Panc1 (cell line): ENCODE measurements at places on chromosomes 16 and 17. TPM values are rescaled to one million over a fixed set of nuclear protein-coding genes. Genes with fewer than 3 reads are reported as not detected.
A peak's percentile ranks its signal among the peaks of the same experiment; 100 is the strongest.

SPATA22 gene
- not detected for total RNA-seq

CLEC3A gene
- 0.23 TPM for total RNA-seq

KRT13 gene
- total RNA-seq: 0.36 TPM

SLC12A3 gene
- total RNA-seq: 0.15 TPM

TTLL6 gene
- 2.5 TPM for total RNA-seq

MARCHF10 gene
- total RNA-seq: 0.39 TPM

PRDM7 gene
- not detected for total RNA-seq

DRG2 gene
- 42.0 TPM for total RNA-seq

SLFN11 gene
- total RNA-seq: 45.0 TPM

- no peak for DNase-seq
Measured at GRCh38 chr16:8720080-8720966, 45.9 kb downstream of the ABAT start.

DNA sequence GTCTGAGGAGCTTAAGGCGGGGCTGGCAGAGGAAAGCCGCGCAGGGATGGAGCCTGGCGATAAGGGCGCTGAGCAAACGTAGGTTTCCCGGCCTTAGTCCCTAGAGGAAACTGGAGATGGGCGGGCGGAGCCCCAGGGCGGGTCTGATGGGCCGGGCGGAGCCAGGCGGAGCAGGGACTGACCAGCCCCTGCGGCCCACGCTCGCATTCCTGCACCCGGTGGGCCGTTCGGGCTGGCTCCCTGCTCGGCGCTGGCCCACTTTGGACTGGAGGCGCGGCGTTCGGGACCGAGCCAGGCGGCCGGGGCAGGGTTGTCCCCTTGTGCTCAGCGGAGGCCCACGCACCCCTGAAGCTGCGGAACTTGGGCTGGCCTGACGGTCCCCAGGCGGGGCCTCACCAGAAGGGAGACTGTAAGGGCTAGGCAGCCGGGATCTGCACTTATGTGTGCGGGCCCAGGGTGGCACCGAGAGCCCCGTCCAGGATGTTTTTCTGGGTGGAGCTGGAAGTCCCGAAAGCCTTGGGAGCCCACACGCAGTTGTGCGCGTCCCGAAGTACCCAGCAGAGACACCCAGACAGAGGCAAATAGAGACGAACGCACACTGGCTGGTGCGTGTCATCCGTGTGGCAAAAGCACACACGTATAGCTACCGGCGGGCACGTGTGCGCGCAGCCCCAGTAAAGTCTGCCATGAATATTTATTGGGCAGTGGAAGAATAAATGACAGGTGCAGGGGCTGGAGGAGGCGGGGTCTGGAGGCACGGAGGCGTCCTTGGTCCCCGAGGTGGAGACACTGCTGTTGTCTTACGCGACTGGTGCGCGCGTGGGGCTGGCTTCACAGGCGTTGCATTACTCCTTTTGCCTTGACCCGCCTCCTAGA is 1.4 kb downstream of the PYDC1 start:
- no peak for DNase-seq

DNA sequence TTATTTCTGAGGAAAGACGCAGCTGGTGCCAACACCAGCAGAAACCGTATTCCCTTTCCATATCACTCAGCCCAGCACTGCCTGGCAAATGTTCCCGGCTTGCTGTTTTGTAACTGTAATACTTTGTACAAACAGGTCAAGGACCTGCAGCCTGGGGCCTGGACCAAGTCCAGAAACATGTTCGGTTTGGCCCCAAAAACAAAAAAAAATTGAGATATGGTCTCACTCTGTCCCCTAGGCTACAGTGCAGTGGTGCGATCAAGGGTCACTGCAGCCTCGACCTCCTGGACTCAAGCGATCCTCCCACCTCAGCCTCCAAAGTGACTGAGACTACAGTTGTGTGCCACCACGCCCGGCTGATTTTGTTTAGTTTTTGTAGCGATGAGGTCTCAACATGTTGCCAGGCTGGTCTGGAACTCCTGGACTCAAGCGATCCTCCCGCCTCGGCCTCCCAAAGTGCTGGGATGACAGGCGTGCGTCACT is 1.2 kb downstream of the HAGH start:
- DNase-seq: no peak

GRCh38 chr17:7241783-7242716 is at the start of gene GABARAP:
Gene GABARAP (minus strand): TSS chr17:7242449. CDS start chr17:7242330, 119 bp downstream.
- peak; percentile 74 for DNase-seq

DNA sequence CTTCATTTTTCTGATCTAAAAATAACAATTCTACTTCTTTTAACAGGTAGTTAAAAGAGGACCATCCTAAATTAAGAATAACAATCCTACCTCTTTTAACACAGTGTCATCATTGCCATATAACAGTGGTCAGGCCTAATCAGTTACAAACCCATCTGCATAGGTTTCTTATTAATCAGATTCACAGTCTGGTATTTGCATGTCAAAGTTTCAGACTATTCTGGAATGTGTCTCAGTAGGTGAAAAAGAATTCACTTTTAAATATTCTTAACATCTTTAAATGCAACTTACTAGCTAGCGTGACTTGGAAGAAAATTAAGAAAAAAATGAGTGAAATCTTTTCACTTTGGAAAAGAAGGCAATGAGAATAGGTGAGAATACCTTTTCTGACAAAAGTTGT is 6.8 kb upstream of the KRT12 start:
- DNase-seq: no peak

GRCh38 chr17:17682737-17683680 is 1.8 kb downstream of the RAI1 start:
- no peak for DNase-seq

GRCh38 chr17:79970576-79971068 is 65.0 kb downstream of the TBC1D16 start:
- no peak for DNase-seq

DNA sequence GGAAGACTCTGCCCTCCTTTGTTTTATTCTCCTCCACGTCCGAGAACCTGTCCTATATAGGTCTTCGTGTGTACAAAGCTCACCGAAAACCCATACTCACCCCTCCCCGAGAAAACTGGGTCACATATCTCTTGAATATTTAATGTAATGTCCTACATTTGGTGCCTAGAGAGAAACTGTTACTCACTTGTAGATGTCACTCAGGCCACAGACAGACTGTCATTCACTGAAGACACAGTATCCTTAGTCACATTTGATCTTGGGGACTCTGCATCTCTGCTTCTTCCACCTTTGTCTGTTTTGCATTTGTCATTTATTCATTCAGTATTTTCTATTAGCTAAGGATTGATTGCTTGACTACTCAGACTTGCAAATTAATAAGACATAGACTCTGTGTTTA is 131.8 kb upstream of the TBX2 start:
- DNase-seq: no peak

DNA sequence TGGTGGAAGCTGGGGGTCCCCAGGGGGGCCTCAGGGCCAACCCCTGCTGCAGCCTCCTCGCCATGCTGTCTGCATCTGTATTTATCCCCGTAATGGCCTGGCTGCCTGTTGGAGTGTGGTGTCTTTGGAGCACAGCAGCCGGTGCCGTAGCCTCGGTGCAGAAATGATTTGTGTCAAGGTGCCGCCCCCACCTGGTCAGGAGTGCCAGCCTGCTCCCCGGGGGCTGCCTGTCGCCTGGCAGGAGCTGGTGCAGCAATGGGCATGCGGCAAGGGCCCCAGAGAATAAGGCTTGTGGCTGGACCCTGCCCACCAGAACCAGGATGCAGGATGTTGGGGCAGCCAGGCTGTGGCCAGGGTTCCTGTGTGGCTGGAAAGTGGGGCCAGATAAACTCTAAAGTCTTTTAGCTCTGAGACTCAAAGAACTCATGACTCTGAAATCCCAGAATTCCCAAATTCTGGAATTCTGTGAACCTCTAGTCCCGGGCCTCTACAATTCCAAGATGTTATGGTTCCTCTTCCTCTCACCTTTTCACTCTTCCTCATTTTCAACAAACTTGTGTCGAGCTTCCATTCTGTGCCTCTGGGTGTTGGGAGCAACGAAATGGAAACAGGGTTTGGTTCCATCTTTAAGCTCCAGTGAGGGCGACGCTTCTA is 5.9 kb downstream of the CPNE2 start:
- DNase-seq: no peak

GRCh38 chr16:53061701-53062159 is 6.9 kb downstream of the CHD9 start:
- no peak for DNase-seq

DNA sequence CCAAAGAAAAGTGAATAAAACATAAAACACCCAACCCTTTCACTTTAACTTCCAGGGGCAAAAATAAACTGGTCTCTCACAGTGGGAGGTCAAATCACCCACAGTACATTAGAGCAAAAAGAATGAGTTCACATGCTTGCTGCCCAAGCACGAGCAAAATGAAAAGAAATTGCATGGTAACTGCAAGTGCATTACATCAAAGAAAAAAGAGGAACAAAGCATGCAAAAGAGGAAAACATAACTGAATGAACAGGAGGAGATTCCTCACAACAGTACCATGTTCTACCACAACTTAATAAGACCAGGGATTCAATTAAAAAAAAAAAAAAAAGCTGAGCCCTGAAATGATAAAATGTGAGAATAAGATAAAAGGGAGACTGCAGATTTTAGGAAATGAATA is 12.3 kb downstream of the DNAH2 start:
- DNase-seq: no peak

- no peak for DNase-seq
Measured at GRCh38 chr17:77173104-77173503, 32.3 kb downstream of the SEC14L1 start.

DNA sequence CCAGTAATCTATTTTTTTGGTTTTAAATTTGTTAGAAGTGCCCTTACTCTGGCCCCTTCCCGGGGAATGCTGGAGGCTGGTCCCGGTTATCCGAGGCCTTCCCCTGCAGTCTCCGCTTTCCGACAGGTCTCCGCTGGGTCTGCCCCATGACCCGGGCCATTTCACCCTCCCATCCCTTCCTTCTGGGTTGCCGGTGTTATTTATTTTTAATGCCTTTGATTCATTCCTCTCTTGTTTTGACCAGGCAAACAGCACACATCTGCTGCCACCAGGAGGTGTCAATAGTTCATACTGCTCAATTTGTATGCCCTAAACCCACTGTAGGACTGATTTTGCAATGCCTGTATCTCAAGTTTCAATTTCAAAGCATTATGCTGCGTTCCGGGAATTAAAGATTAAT is 113.2 kb upstream of the IRX5 start:
- no peak for DNase-seq

DNA sequence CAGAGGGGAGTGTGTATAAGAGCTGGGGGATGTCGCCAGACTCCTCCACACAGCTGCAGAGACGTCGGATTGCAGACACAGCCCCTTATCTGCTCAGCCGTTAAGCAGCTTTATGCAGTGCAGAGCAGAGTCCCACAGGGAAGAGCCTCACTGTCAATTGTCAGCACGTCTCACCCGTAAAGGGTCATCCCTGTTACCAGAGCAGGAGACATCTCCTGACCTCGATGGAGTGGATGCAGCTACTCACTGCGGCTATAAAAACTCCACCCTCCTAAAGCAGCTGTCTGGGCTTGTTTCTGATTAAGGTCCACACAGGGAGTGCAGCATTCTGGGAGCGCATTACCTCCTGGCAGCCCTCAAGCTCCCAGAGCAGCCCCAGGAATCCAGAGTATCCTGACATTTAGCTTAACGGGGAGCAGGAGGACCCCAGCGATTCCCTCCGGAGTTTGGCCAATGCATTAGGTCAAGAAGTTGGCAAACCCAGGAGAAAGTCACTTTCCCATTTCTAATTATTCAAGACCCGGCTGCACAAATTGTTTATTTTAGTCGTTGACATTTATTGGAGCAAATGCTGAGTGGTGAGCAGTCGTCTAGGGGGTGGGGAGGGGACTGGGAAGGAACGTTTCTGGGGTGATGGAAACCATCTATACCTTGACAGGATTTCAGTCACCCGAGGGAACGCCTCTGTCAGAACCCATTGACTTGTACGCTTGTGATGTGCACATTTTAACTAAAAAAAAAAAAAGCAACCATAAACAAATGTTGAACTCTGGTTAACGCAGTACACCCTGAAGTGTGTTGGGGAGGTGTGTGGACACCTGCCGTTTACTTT is 100.0 kb upstream of the ZNF469 start:
- no peak for DNase-seq

GRCh38 chr16:83930730-83931500 is 22.1 kb upstream of the OSGIN1 start:
- no peak for DNase-seq

DNA sequence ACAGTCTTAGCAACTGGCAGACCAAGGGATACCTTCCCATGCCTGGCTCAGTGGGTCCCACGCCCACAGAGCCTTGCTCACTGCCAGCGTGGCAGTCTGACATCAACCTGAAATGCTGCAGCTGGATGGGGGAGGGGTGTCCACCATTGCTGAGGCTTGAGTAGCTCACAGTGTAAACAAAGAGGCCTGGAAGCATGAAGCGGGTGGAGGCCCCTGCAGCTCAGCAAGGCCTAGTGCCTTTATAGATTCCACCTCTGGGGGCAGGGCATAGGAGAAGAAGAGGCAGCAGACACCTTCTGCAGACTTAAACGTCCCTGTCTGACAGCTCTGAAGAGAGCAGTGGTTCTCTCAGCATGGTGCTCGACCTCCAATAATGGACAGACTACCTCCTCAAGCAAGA is 263.2 kb downstream of the KIF2B start:
- DNase-seq: no peak

- DNase-seq: no peak
Measured at GRCh38 chr17:67098006-67098405, 53.7 kb downstream of the CACNG1 start.

DNA sequence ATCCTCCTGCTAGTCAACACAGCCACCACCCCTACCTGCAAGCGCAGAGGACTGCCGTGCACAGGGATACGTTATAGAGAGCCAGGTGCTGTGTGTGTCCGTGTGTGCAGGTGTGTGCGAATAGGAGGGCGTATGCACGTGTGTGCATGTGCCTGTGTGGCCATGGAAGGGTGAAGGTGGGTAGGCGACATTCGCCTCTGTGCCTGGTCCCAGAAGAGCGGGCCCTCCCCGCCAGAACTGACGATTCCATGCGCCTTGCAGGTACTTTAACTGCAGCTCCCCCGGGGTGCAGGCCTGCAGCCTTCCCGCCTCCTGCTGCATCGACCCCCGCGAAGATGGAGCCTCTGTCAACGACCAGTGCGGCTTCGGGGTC is 8.7 kb downstream of the PDE6G start:
- DNase-seq: no peak

GRCh38 chr17:37197336-37197735 is 178.4 kb upstream of the C17orf78 start:
- DNase-seq: no peak

- no peak for DNase-seq
Measured at GRCh38 chr17:17551361-17551760, 40.1 kb downstream of the PEMT start.

DNA sequence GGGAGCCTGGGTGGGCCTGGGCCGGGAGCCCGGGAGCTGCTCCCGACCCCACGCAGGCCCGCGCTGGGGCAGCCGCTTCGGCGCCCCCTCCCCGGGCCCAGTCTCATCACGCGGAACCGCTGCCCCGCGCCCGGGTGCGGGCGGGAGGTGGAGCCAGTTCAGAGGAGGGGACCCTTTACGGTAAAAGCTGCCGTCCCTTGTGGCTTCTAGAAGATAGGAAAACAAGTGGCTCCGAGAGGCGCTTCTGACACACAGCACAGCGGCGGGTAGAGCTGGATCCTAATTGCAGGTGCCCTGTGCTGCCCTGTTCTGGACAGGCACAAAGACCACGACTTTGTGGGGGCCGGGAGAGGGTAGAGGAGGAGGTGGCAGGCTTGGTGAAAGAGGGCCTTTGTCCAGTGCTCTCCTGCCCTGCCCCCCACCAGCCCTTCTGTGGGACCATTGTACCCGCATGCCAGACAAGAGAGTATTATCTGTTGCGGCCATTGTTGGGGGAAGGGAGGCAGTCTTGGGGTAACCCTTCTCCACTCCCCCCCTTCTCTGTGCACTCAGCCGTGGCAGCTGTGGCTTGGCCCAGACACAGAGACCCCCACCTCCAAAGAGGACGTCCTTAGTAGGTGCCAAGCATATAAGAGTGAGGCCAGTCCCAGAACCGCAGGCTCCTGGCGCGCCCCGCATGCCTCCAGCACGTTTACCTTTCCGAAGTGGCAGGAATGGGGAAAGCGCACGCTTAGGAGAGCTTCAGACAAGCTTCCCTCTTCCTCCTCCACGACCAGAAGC is 736 bp downstream of the CNP start:
- DNase-seq: no peak
